Umbilical cord (tissue), 2 donors: ENCODE measurements at places on chromosomes 11 and 22.

DNA sequence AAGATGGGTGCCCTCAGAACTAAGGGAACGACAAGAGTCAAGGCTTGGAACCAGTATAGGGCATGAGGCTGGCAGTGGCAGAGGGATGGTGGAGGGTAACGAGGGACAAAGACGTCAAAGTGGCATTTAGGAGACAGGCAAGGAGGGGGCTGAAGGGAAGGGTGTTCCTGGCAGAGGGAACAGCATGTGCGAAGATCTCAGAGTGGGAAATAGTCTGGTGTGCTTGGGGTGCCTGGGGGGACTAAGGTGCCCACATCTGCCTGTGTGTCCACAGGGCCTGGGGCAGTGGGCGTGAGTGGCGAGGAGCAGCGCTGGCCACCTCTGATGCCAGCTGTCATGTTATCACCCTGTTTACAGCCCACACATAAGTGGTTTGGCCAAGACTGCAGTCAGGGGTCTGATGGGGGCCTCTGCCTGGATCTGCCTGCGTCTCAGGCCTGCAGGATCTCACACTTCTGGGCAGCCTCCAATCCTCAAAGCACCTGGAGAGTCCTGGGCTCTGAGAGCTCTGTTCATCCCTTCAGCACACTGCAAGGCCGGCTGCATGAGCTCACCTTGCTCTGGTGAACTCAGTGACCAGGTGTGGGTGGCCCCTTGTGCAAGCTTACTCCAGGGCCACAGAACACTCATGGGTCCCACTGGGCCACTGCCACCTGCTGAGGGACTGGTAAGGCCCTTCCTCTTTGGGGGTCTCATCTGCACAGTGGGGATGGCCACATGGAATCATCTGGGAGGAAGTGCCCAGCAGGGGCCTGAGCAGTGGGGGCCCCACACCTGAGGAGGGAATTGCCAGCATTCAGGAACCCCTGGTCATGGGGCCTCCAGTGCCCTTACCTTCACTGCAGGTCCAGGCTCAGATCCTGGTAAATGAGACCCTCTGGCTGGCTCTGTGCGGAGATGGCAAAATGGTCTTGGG lies 89.7 kb upstream of the SHISAL1 start:
- no peak for DNase-seq

GRCh38 chr22:20033045-20033706 lies 12.3 kb downstream of the TANGO2 start:
- no peak for DNase-seq

- peak; percentile 67 for DNase-seq
These were observed 458.9 kb upstream of the CADM1 start for GRCh38 chr11:115963156-115963555.

DNA sequence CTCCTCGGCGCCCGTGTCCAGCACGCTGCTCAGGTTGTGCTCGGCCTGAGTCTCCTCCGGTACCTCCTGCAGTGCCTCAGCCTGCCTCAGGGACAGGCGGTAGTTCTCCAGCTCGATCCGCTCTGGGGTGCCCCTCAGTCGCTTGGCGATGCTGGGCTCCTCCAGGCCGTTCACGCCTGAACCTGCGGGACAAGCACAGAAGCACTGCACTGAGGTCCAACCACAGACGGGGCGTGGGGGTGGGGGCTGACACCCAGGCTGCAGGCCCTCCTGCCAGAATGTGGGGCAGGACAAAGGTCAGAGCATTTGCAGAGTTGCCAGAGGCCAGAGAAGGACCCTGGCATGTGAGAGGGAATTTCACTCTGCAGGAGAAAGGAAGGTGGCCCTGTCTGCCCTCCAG lies 67.6 kb upstream of the BID start:
- DNase-seq: no peak

DNA sequence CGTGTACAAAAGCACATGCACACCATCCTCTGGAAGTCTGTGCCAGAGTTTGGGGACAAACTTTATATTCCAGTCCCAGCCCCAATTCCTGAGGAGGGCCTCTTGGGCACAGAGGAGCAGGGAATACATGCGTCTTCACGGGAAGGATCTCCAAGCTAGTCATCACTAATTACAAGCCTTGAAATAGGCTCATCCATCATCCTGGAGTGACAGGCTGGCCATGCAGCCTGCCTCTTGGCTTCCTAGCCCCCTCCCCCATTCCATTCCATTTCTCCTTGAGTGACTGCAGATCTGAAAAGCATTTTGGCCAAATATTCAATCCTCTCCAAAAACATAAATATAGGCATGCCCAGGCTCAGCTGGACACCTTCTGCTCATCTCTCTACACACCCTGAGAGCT lies 24.8 kb downstream of the SERPING1 start:
- no peak for DNase-seq

DNA sequence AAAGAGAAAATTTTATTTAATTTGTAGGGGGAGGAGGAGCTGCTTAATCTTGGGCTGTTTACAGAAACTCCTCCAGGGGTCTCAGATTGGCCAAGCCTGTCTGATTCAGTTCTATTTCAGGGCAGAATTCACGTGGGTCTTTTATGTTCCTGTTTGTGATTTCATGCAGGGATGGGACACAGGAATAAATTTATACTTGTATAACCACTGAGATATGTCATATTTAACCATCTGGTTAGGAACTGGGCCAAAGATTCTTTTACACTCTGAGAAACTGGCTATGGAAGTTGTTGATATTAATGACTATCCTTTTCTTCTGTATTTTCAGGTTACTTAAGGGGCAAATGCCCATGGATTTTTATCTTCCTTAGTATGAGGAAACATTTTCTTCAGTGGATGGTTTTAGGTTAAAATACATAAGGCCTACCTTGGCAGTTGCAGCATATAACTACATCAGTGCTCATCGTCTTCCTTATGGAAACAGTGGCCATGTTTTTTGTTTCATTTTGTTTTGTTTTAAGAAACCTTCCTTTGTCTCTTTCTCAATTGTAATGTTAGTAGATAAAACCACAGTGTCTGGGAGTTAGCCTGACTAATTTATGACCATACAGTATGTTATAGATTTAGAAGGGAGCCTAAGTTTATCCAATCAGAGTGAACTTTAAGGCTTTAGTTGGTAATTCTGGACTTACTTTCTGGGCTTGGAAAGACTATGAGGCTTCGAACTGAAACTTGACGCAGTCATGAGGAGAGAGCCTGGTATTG lies 132.4 kb upstream of the ANO3 start:
- DNase-seq: peak; percentile 21

DNA sequence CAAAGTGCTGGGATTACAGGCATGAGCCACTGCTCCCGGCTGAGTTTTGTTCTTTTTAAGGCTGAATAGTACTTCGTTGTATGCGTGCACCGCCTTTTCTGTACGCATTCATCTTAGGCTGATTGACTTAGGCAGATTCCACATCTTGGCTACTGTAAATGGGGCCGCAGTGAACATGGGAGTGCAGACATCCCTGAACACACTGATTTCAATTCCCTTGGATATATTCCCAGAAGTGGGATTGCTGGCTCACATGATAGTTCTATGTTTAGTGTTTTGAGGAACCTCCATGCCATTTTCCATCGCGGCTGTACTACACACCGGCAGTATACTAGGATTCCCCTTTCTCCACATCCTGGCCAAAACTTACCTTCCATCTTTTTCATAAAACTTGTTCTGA lies 10.4 kb upstream of the ZNF74 start:
- DNase-seq: no peak

DNA sequence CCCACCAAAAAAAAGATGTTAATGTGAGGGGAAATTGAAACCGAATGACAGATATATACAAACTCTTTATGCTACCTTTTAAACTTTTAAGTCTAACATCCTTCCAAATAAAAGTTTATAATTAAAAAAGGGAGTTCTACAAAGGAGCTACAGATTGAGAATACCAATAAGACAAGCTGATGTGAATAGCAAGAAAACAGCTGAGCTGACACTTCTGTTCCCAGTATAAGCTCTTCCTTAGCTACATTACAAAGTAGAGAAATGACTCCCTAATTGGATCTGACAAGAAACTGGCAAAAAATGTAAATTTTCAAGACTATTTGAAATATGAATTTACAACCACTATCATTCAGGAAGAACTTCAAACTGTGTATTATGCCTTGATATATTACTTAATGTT lies 294.6 kb upstream of the SYN3 start:
- no peak for DNase-seq

DNA sequence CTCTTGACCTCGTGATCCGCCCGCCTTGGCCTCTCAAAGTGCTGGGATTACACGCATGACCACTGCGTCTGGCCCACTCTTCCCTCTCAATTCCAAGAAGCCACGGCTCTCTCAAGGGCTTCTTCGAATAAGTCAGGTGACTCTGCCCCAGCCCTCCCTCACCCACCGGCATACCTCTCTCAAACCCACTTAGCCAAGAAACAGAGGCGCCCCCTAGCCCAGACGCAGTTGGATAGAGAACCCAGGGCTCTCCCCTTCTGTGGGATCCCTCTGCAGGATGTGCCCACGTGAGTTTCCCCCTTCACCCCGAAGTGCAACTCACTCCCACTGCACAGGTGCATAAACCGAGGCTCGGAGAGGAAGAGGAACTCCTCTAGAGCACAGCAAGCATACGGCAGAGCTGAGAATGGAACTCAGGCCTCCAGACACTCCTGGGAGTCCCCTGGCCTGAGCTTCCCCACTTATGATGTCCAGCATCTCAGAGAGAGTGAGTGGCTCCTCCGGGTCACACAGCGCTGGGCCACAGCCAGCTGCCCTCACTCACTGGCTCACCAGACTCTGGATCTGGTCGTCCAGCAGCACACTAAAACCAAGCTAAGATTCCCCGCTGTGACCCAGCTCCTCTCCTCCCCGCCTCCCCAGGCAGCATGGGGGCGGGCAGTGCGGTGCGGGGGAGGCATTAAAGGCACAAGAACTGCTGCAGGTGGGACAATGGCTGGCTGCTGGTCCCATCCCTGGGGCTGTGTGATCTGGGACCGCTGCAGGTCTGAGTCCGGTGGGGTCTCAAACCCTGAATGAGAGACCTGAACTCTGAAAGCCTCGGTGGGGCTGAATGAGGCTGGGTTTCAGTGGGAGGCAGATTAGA lies 16.8 kb upstream of the RGL4 start:
- no peak for DNase-seq

DNA sequence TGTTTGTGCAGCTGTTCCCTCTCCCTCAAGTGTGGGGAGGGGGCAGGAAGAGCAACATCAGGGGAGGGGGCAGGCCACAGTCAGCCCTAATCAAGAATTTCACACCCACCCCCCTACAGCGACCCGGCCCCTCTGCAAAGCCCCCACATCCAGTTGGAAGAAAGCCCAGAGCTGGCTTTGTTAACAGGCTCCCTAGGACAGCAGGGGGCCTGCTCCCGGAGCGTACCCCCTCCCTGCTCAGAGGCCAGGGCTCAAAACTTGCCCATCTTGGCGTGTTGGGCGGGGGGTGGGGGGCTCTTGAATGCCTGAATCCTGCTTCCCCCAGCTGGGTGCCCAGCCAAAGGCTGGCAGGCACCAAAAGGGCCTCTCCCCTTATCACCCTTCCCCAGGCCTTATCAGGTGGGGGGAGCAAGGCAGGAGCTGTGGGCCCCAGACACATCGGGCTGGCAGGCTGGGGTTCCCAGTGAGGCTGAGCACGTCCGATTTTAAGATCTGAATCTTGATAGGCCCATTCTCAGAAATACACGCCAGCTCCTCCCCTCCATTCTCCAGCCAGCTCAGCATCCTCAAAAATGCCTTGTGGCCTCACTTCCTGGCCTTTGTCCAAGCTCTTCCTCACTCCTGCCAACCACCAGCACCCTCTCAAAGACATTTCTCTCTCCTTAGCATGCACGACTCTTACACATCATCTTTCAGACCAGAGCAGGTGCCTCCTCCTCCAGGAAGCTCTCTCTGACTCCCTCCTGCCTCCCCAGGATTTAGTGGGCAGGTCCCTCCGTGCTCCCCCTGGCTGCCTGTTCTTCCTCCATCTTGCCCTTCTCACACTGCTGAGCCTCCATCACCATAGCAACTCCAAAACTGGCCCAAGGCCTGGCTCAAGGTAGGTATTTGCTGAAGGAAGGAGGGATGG lies 384.8 kb downstream of the MN1 start:
- DNase-seq: peak; percentile 90

- no peak for DNase-seq
These were observed 17.1 kb upstream of the BRSK2 start for GRCh38 chr11:1372660-1373059.

DNA sequence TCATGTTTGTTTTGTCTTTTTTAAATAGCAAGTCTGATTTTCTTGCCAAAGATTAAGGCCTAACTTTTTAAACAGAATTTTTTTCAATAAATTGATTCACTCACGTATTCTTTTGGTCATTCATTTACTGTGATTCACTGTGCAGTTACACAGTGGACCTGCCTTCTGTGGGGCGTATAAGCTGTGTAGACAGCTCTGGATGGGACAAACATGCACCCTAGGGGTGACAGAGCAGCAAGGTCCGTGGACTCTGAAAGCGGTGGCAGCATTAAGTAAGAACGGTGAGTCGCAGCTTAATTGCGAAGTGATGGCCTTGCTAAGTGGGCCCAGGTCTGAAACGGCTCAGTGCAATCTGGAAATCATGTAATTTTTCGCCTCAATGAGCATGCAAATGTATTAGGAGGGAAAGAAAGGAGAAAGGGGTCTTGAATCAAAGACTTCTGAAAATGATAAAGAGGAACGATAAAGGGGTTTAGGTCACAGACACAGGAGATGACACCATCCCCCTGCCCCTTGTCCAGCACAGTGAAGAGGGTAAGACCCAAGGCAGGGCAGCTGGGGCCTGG lies 113.1 kb downstream of the SPATA19 start:
- no peak for DNase-seq

GRCh38 chr22:40487663-40488249 lies 117.4 kb downstream of the SGSM3 start:
- DNase-seq: peak; percentile 18

GRCh38 chr11:19193916-19194315 lies 7.9 kb downstream of the CSRP3 start:
- no peak for DNase-seq

- peak; percentile 10 for DNase-seq
These were observed 711.1 kb upstream of the LRRC4C start for GRCh38 chr11:42170601-42171000.

DNA sequence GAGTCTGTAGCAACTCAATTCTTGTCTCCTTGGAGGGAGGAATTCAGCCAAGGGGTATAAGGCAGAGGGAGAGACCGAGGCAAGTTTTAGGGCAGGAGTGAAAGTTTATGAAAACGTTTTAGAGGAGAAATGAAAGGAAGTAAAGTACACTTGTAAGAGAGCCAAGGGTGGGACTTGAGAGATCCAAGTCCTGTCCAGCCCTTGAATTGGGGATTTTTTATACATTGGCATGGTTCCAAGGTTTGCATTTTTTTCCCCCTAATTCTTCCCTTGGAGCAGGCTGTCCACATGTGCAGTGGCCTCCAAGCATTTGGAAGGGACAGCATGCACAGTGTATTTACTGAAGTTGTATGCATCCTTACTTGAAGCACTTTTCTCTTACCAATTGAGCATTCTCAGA lies 192.1 kb downstream of the LUZP2 start:
- DNase-seq: no peak

- DNase-seq: no peak
These were observed 41.0 kb upstream of the AQP11 start for GRCh38 chr11:77548552-77549445.

- DNase-seq: no peak
These were observed 2.0 kb downstream of the GTF2H1 start for GRCh38 chr11:18324381-18324780.

DNA sequence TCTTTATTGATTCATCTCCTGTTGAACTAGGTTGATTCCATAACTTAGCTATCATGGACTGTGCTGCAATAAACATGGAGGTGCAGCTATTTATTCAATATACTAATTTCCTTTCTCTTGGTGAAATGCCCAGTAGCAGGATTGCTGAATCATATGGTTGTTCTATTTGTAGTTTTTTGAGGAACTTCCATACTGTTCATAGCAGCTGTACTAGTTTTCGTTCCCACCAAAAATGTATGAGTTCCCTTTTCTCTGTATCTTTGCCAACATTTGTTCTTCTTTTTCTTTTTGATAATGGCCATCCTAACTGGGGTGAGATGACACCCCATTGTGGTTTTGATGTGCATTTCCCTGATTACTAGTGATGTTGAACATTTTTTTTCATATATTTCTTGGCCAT lies 87.2 kb upstream of the NAV2 start:
- DNase-seq: no peak
